ENCODE measurements at places on chromosomes 1 and 21.

- DNase-seq = no peak
Observed at GRCh38 chr1:10537082-10537766, 62.5 kb downstream of the PEX14 start.

GRCh38 chr1:185864331-185864730 is 130.1 kb downstream of the HMCN1 start:
- DNase-seq = no peak

- DNase-seq = no peak
Observed at GRCh38 chr1:50735443-50735842, 224.6 kb downstream of the FAF1 start.

DNA sequence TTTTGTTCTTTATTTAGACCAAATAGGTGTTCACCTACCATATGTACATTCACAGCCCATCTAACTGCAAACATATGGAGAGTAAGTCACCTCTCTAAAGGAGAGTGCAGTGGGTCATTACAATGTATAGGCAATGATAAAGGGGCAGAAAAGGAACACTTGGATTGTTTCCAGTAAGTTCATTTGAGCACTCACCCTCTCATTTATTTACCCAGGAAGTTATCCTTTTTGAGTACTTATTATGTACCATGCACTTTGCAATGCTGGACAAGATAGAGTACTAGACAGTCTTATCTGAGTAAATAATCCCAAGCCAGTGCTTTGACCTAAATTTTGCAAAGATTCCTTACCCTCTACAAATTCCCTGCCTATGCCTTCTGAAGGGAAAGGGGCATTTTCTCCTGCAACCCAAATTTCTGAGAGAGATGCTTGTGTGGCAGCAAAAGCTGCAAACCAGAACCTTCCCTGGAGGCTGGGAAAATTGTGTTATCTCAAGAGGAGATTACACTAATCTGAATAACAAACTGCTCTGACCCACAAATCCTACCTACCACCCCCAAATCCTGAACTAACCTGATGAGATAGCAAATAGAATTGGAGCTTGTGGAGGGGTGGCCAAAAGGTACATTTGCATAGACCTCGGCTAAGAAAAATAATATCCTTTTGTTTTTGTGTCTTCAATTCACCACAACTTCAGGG is 18.6 kb upstream of the RGS8 start:
- DNase-seq = no peak

DNA sequence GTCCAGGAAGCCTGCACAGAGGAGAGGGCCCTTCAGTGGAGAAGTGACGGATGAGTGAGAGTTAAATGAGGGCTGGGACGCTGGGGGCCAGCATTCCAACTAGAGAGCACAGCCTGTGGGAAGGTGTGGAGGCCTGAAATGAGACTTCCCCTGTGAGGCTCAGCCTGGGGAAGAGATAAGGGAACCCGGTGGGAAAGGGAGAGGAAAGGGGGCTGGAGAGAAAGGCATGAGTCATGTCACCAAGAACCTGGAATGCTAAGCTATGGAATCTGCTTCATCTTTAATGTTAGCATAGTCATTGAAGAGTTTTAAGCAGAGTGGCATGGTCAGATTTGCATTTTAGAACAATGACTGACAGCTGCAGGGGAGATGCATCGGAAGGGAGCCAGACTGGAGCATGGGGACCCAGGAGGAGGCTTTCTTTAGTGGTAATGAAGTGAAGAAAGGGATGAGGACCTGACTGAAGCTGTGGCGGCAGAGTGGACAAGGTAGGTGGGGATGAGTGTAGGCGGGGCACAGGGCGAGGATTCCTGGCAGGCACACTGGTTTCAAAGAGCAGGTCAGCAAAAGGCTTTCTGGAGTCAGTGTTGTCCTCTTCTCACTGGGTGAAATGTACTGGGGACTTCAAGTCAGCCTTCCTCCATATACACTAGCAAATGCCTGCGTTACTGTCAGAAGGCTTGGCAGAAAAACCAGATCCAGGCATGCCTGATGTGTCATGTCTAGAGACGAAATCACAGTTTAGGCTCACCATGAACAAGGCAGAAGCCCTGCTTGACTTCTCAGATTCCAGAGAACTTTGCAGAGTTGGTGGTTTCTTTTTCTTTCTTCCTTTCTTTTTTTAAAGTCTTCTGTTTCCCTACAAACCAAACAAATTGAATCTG is 8.0 kb downstream of the RGL1 start:
- DNase-seq = no peak

- no peak for DNase-seq
Observed at GRCh38 chr1:36938819-36939218, 95.5 kb downstream of the GRIK3 start.

DNA sequence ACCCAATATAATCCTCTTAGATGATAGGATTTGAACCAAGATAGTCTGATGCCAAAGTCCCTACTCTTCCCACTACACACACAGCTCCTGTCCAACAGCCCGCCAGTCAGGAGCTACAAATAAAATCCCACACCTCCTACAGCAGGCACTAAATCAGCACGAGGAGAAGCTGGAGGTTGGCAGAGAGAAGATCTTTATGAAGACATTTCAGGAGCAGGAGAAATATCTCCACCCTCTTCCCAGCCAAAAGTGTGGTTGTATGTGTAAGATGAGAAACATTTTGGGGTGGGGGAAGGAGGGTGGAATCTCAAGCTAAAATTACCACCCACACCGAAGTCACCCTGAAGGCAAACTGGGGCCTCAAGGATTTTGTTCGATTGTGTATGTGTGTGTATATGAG is 54.5 kb downstream of the PLXNA2 start:
- DNase-seq = no peak

DNA sequence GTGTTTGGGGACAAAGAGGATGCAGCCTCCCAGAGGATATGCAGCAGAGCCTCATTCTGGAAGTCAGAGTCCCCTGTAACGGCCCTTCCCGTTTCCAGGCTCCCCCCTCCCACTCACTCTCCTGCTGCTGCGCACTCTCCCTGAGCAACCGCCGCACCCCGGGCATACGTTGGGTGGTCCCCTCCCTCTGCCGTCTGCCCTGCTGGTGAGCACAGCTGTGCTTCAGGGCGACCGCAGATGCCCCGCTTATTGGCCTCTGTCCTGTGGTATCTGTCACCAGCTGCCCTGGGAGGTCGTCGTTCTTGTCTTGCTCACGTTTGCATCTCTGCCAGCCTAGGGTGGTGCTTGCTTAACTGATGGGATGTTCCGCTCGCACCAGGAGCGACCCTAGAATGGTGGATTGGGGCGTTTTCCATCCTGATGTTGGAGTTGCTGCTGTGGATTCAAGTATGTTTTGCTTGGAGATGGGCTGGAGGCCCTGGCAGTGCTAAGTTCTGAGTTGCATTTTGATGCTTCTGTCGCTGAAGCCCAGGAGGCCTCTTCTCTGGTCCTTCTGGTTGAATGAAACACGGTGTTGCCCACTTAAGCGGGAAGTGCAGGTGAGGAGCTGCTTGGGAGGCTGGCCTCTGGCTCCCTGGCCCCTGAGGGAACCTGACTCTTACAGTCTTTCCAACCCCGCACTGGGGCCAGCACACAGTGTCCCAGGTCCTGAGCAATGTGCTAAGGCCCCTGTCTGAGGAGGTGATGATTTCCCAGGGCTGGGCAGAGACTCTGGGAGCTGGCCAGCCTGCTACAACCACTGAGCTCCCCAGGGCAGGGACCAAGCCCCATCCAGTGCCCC is 3.2 kb downstream of the TMEM201 start:
- DNase-seq = no peak

GRCh38 chr1:42422737-42423136 is 33.1 kb downstream of the ZMYND12 start:
- DNase-seq = no peak

DNA sequence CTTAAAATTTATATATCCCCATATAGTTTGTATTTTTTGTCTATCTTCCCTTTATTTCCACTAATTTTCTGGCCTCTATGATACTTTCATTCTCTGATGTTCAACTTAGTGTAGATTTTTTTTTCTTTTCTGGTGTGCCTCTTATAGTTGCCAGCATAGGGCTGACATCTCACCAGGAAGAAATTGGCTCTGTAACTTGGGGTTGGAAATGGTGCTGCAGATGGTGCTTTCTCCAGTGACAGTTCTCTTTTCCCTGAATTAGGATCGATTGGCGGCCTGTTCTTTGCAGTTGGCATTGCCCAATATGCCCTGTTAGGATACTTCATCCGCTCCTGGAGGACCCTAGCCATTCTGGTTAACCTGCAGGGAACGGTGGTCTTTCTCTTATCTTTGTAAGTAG is 50.3 kb downstream of the SLC22A15 start:
- no peak for DNase-seq

- DNase-seq = no peak
Observed at GRCh38 chr1:87844251-87844650, 515.6 kb downstream of the LMO4 start.

DNA sequence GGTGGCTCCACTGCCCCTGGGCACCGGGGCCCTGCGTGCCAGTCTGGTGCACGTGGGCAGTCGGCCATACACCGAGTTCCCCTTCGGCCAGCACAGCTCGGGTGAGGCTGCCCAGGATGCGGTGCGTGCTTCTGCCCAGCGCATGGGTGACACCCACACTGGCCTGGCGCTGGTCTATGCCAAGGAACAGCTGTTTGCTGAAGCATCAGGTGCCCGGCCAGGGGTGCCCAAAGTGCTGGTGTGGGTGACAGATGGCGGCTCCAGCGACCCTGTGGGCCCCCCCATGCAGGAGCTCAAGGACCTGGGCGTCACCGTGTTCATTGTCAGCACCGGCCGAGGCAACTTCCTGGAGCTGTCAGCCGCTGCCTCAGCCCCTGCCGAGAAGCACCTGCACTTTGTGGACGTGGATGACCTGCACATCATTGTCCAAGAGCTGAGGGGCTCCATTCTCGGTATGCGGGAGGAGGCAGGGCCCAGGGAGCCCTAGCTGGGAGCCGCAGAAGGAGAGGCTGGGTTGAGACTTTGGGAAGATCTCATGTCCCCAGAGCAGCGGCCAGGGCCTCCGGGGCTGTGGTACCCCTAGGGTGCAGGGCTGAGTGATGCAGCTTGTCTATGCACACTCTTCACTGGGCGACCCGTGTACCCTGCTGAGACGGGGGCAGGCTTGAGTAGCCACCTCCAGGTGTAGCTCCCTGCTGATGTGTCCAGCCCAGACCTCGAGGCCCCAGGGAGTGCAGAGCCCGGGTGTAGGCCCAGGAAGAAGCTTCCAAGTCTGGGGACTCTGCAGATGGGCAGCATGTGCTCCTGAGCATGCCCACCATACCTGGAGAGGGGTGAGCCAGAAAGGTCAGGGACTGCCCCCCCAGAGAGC is 1.8 kb downstream of the VWA1 start:
- no peak for DNase-seq

DNA sequence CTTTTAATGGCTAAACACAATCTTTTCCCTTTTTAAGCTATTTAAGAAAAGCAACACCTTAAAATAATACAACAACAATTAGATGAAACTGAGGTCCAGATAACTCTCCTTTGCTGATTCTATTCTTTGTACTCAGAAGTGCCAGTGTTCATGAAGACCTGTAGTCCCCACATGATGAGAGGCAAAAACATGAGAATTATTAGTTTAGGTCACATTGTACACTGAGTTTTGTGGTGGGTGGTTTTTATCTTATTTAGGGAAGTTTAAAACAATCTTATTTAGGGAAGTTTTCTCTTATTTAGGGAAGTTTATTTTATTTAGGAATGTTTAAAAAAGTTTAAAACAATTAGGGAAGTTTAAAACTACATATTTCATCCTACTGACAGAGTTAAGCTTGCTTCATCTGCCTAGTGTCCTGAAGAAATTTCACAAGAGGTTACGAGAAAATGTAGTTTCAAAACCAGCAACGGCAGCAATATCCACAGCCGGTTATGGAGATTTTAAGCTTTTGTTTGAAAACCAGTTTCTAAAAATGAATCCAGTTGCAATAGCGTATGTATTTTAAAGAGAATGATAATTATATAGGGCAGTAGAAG is 7.8 kb upstream of the OR14I1 start:
- DNase-seq = no peak

- no peak for DNase-seq
Observed at GRCh38 chr21:45119812-45120211, 45.4 kb downstream of the ADARB1 start.

GRCh38 chr1:100502052-100502792 is 35.7 kb upstream of the GPR88 start:
- no peak for DNase-seq

- no peak for DNase-seq
Observed at GRCh38 chr1:74963120-74963519, 171.1 kb upstream of the LHX8 start.
